Left lobe of liver (tissue), 2 donors: ENCODE measurements at places on chromosomes 1 and 21. TPM values are rescaled to one million over a fixed set of nuclear protein-coding genes. Genes with fewer than 3 reads are reported as not detected.

DNA sequence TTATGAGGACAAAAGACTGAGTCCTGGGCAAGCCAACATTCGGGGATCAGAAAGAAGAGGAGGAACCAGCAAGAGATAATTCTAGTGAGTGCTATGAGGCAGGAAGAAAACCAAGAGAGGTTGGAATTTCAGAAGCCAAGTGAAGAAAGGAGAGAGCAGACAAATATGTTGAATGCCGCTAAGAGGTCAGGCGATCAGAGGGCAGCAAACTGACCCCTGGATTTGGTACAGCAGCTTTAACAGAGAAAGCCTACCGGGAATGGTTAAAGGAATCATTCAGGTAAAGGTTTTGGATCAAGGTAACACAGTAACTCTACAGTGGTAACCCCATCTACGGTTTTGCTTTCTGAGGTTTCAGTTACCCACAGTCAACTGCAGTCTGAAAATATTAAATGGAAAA, 5.4 kb downstream of the CLCC1 start:
- DNase-seq, result no peak

- DNase-seq, result no peak
Observed at GRCh38 chr1:101797722-101798121, 199.0 kb downstream of the OLFM3 start.

DNA sequence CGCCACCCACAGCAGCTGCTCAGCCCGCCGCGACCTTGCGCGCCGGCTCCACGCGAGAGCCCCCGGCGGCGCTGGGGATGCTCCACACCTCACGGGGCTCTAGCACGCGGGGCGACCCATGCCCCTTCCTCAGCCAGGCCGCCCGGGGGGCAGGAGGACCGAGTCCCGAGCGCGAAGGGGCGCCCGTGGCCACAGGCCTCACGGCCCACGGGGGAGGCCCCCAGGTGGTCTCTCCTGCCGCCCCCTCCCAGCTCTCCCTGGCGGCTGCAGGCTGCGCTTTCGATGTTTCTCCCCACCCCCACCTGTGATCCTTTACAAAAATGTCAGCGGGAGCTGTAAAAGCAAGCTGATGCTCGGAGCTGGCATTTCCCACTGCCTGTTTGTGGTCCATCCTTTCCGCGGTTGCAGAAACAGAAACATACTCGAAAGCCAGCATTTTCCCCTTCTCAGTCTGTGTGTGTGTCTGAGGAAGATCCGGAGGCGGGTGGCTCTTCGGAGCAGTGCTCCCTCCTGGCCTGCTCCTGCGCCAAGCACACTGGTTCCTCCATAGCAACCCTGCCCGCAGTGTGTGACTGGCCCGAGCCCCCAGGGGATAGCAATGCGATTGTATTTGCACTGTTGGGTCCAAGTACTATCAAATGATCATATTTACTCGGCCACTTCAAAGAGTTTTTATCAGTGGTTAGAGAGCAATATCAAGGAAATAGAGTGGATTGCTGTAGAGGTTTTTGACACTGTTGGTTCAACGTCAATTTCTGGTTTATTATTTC, 2.1 kb downstream of the KIF26B start:
- DNase-seq, result no peak

GRCh38 chr21:14244911-14245310, 29.0 kb downstream of the RBM11 start:
- DNase-seq, result no peak

- no peak for DNase-seq
Observed at GRCh38 chr1:6004412-6005123, 12.3 kb upstream of the NPHP4 start.

DNA sequence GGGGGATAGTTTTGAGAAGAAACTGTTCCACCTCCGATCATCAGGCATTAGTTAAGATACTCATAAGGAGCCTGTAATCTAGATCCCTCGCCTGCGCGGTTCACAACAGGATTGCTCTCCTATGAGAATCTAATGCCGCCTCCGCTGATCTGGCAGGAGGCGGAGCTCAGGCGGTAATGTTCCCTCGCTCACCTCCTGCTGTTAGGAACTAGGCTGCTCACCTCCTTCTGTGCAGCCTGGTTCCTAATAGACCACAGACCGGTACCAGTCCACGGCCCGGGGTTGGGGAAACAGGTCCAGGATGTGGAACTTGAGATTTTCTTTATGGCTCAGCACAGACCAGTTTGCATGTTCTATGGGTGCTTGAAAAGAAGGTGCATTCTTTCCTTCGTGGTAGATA, 27.2 kb upstream of the FAM3B start:
- DNase-seq, result no peak

- DNase-seq, result no peak
Observed at GRCh38 chr1:203051841-203052324, 25.6 kb downstream of the PPFIA4 start.

The TMEM200B gene
- total RNA-seq, result 2.0 TPM
